ENCODE measurements at places on chromosomes 1 and 21. TPM values are rescaled to one million over a fixed set of nuclear protein-coding genes. Genes with fewer than 3 reads are reported as not detected.

ARHGEF16 gene
- total RNA-seq = not detected

SLAMF9 gene
- not detected for total RNA-seq

TRAF5 gene
- total RNA-seq = 24.1 TPM

TADA1 gene
- total RNA-seq = 39.8 TPM
